Fibroblast of skin of right quadriceps (primary cell): ENCODE measurements at places on chromosomes 3 and 15.
A peak's percentile ranks its signal among the peaks of the same experiment; 100 is the strongest.

DNA sequence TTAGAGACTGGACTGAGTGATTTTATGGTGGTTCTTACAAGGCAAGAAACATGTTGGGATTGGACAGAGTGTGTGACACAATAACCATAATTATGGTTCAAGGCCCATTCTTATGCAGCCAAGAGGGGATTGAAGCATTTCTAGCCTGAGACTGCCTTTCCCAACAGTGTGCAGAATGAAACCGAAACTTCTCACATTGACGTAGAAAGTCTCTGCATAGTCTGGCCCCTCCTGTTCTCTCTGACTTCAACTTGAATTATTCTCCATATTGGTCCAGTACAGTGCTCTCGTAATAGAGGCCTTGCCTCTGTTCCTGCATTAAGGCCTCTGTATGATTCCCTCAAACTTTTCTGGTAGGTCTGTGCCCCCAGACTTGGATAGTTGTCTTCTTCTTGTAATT lies 138.3 kb downstream of the DIPK2A start:
- DNase-seq = no peak

- DNase-seq = no peak
Observed at GRCh38 chr15:31402003-31402402, 75.4 kb downstream of the KLF13 start.

GRCh38 chr15:90818251-90819210 lies 49.9 kb upstream of the FURIN start:
- no peak for DNase-seq

DNA sequence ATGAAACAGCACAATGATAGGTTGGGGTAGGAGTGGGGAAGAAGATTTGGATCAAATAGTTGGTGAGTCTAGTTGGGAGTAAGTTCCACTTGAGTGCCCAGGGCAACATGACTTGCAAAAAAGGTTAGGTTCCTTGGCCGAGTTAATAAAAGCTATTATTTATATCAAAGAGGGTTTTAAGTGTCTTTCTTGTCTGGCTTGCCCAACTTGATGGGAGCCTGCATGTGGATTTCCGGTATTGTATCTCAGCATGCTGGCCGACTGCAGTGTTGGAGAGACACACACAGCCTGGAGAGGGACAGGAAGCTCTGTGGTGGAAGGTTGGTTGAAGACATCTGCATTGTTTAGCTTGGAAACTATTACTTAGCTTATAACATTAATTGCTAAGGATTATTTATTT lies 449.5 kb upstream of the TBL1XR1 start:
- DNase-seq = no peak

DNA sequence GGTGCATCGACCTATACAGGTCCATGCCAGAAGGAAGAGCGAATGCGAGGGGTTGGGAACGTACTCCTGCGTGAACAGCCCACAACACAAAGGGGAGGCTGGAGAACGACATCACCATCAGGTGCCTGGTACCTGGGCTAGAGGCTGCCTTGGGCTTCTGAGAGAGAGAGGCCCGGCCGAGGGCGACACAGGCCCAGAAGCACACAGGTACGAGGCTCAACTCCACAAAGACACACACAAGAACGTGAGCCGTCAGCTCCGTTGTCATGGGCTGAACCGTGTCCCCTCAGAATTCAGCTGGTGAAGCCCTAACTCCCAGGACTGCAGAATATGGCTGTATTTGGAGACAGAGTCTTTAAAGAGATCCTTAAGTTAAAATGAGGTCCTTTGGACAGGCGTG lies 134.3 kb downstream of the ATP10A start:
- no peak for DNase-seq

GRCh38 chr3:182787302-182788036 lies 5.8 kb upstream of the ATP11B start:
- DNase-seq = peak; percentile 86

GRCh38 chr3:30632065-30632464 lies 25.7 kb downstream of the TGFBR2 start:
- DNase-seq = peak; percentile 60

- no peak for DNase-seq
Observed at GRCh38 chr3:10722911-10723310, 93.1 kb upstream of the SLC6A11 start.

DNA sequence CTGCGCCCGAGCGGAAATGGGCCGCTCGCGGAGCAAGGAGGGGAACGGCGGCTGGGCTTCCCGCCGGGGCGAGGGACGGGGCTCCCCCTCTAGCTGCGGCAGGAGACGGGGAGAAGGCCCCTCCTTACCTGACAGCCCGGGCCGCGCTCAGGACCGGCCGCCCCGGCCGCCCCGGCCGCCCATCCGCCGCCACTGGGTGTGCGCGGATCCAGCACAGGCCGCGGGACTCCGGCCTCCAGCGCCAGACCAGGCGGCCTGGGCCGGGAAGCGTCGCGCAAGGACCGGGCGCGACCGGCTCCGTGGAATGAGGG lies 296 bp downstream of the TPRA1 start:
- no peak for DNase-seq

DNA sequence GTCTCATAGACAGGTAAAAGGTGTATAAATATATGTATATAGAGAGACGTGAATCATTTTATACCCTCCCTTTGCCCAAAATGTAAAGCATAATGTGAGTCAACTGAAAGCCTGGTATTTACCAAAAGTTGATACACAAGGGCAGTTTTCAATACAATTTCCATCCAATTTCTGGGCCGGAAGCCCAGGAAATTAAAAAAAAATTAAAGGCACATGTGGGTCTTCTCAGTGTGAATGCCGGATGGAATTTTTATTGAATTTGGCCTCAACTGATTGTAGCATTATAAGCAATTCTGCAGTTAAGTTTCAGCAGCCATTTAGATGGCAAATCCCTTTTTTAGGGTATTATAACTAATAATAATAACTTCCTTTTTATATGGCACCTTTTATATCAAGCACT lies 3.3 kb upstream of the CNTN3 start:
- peak; percentile 48 for DNase-seq
